ENCODE measurements at places on chromosomes 16 and 17.

GRCh38 chr17:41444186-41444585 lies 3.4 kb upstream of the KRT38 start:
- no peak for DNase-seq

DNA sequence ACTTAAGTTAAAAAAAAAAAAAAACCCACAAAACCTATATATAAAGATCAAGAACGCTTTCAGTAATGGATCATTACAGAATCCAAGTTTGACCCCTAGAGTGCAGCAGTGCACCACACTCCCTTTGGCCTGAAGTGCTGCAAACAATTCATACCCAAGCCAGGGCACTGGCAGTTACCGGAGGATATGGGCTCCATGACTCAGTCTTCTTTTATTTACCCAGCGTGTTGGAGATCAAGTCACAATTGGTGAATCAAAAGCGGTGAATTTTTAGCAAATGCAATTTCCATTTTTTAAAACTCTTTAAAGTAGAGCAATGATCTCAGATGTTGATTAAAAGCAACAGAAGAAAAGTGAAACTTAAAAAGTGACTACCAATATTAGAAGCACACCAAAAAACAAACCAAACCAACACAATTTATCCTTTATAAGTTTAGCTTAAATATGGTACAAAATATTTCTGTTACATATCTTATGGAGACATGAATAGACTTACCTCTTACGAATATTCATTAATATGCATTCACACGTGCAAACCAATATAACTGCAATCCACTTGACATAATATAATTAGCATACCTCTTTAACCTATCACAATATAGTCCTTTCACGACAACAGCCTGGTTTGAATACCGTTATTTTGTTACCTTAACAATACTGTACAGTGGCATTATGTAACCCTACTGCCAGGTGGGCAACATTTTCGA lies 46.3 kb downstream of the ZNF652 start:
- peak; percentile 64 for DNase-seq

GRCh38 chr16:87878704-87879103 lies 9.4 kb upstream of the SLC7A5 start:
- DNase-seq = no peak

DNA sequence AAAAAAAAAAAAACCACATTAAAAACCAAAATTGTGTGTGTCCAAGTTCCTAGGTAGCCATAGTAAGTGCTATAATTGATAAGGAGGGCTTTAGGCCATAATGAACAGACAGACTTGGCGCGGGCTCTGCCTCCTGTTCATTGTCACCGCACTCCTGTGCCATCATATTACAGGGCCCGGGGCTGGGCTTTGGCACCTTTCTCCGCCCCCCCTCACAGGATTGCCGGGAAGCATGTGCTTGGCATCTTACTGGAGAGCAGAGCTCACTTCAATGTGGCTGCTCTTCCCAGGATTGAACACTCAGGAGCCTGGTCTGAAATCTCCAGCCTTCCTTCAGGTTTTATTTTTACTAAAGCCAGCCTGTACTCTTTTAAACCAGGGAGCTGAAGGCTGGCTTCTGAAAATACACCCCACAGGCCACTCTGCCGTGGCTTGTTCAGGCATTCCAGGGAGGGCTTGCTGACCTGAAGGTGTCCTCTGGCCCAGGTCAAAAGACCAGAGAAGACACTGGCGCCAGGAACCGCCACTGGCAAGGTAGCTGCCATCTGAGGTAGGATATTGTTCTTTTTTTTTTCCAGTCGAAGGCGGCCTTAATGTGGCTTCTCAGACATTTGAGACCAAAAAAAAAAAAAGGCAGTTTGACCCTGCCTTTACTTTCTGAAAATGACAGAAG lies 39.3 kb downstream of the DHRS7B start:
- DNase-seq = no peak

DNA sequence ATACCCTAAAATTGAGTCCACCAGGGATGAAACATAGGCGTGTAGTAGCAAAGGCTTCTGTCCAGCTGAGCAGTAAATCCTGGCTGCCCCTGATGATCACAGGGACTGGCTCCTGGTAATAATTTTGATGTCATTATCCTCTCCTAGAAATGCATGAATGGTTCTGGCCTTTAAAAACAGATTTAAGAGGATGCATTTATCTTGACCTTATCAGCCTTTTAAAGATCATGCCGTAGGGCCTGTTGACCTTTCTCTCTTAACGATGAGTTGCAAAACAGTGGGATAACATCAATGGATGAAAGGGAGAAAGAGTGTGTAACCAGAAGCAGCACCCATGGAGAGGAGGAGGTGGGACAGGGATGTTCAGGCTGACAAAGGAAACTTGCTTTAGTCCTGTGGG lies 128.5 kb downstream of the CA10 start:
- DNase-seq = no peak

DNA sequence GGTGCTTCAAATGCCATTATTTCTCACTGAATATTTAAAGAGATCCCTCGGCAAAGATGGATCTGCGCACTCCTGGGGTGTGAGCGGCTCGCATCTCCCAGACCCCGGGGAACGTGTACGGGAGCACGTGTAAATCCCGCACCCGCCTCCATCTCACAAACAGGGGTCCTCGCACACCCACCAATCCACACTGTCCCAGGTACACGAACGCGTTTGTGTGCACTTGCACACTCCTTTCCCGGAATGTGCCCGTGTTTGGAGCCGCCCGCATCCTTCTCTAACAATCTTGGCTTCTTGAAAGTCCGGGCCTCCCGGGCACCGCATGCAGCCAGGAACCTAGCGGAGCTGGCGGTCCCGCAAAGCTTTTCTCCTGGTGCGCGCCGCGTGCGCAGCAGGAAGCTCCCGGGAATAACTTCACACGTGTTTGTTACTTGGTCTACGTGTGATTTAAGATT lies 2.5 kb upstream of the SALL1 start:
- no peak for DNase-seq

DNA sequence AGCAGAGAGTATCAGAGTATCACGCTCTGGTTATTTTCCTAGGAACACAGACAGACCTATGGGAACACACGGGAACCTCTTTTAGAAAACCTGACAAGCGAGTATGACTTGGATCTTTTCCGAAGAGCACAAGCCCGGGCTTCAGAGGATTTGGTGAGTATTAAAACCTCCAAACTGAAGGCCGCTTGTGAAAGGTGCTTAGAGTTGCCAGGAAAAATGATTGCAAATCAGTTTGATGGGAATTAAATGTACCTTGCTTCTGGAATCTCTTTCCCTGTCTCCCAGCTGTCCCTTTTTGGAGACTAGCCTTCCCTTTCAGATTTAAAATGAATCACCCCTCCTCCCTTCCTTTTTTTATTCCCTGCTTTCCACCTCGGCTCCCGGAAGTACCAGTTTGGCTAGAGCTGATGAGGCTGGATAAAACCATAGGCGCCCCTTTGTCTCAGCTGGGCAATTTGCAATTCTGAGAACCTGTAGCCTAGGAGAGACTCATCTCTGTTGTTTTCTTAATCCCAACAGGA lies 27.3 kb downstream of the KAT7 start:
- DNase-seq = no peak

GRCh38 chr16:56675685-56676210 lies 6.1 kb downstream of the MT1H start:
- peak; percentile 47 for DNase-seq

DNA sequence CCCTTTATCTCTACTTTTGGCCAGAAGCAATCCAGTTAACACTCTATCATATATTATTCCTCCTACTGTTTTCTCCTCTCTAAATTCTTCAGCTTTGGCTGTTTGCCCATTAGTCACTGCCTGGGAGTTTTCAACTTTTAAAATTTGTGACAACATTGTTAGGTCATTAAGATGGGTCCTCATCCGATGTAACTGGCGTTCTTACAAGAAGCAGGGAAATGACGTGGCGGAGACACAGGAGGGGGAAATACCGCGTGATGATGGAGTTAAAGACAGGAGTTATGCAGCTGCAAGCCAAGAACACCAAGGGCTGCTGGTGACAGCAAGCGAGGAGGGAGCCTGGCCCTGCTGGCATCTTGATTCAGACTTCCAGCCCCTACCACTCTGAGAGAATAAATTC lies 34.8 kb upstream of the CPHXL start:
- no peak for DNase-seq

GRCh38 chr16:58425756-58426494 lies 33.7 kb downstream of the GINS3 start:
- peak; percentile 4 for DNase-seq

DNA sequence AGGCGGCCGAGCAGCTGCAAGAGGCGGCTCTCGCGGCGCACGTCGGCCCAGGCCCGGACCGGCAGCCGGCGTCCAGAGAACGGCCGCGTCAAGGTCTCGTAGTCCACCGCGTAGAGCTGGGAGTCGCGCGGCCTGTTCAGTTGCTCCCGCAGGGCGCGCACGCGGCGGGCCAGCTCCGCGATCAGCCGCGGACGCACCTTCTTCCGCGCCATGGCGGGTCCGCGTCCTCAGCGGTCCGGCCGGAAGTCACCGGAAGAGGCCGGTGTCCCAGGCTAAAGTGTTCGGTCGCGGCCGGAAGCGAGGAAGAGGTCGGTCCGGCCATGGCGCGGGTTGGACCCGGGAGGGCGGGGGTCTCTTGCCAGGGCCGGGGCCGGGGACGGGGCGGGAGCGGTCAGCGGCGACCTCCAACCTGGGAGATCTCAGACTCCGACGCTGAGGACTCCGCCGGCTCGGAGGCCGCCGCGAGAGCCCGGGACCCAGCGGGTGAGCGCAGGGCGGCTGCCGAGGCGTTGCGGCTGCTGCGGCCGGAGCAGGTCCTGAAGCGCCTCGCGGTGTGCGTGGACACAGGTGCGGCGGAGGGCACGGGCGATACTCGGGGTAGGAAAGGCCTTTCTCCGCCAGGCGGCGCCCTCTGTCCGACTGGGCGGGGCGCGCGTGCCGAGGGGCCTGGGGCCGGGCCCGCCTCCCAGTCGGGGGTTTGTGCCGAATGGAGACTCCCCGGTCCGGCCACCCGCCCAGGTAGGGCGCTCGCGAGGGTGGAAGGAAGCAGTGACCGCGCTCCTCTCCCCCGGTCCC lies at the start of gene MRPS34:
TSS of gene MRPS34 (minus strand) at position 227 of the 795 bp plus-strand sequence. CDS start at position 212, 15 bp downstream.
- peak; percentile 68 for DNase-seq

DNA sequence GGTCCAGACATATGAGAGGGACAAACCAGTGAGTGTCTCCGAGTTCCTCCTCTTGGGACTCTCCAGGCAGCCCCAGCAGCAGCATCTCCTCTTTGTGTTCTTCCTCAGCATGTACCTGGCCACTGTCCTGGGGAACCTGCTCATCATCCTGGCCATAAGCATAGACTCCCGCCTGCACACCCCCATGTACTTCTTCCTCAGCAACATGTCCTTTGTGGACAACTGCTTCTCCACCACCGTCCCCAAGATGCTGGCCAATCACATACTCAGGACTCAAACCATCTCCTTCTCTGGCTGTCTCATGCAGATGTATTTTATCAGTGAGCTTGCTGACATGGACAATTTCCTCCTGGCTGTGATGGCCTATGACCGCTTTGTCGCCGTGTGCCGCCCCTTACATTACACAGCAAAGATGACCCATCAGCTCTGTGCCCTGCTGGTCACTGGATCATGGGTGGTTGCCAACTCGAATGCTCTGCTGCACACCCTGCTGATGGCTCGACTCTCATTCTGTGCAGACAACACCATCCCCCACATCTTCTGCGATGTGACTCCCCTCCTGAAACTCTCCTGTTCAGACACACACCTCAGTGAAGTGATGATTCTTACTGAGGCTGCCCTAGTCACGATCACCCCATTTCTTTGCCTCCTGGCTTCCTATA lies 19.2 kb downstream of the ZNF200 start:
- DNase-seq = no peak

- no peak for DNase-seq
Observed at GRCh38 chr17:35132099-35132498, 10.0 kb downstream of the NLE1 start.

DNA sequence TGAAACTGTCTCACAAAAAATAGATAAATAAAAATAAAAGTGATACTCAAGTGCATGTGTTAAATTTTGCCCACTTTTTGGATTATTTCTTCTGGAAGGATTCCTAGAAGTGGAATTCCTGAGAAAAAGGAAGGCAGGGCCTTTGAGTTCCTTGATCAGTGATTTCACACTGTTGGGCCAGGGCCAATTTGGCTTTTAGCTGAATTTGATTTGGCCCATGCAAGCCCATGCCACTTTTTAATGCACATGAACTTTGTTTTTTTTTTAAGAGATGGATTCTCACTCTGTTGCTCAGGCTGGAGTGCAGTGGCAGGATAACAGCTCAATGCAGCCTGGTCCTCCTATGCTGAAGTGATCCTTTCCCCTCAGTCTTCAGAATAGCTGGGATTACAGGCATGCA lies 96.3 kb downstream of the TNFRSF13B start:
- DNase-seq = no peak

DNA sequence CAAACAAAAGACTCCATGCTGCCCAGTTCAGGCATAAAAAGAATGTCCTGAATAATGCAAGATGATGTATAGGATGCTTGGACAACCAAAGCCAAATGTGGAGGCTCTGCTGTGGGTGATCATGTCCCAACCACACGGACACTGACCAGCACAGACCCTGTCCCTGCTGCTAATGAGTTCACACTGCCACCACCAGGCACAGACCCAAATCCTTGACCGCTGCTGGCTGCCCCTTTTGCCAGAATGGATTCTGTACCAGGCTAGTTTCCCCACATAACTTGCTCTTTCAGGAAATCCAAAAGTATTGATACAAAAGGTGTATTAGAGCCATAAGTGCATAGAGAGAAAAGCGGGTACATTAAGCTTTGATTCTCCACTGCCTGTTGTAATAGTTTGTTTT lies 60.9 kb downstream of the XYLT1 start:
- DNase-seq = no peak

- DNase-seq = no peak
Observed at GRCh38 chr17:11608396-11608795, 10.1 kb downstream of the DNAH9 start.

DNA sequence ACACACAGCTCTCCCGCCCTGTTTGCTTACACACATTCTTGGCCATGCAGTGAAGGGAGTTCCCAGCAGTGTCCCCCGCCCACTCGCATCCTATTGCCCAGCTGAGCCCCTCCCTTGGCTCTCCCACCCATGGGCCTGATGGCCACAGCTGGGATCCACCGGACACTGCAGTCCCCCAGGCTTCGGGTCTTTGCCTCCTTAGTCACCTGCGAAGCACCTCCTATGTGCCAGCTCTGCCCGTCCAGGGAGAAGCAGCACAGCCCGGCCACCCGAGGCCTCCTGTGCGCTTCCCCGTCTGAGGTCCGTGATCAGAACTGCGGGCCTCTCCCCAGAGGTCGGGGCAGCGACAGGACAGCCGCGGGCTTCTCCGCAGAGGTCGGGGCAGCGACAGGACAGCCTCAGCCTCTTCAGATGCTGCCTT lies 136.9 kb downstream of the BANP start:
- DNase-seq = no peak

GRCh38 chr17:51391982-51392654 lies 131.8 kb downstream of the UTP18 start:
- no peak for DNase-seq

DNA sequence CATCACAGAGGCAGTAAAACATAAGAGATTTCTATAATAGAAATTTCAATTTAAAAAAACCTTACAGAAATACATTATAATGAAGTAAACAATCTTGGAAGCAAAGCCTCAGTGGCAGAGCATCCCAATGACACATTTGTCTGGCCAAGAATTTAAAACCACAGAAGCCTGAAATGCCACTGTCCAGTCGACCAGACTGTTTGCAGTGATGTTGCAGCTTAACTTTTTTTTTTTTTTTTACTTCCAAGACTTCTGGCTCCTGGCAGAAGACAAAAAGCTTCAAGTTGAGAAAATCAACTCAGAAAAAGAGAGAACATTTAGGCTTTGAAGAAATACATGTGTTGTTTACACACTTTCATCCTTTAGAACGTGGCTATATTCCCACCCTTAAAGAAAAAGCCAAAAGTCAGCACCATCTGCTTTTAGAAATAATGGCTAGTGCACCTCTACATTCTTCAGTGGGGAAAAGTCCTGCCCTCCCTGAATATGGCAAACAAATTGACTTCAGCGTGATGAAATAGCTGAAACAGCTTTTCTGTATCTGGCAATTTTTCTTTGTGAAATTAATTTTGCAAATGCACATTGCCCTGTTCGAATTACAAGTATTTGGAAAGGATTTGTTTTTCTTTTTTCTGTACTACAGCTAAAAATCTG lies 205.5 kb upstream of the MON1B start:
- DNase-seq = no peak
